ENCODE measurements at places on chromosomes 2 and 18.

GRCh38 chr2:15158532-15158931 is 402.6 kb downstream of the NBAS start:
- no peak for DNase-seq

DNA sequence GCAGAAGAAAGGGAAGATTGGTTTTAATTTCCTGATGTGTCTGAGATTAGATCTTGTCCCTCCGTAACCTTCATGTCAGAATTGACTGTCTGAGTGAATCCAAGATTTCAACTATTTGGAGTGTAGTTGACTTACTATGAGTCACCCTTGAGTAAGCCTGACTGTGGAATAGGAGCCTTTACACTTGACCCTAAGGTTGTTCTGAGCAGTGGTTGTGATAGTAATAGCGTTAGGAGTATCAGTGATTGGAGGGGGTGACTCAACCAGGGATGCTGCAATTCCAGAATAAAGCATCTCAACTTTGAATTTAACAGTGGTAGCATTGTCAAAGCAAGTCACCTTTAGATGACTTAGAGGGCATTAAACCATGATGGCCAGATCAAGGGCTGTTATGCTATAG is 979.5 kb upstream of the FAM98A start:
- no peak for DNase-seq

DNA sequence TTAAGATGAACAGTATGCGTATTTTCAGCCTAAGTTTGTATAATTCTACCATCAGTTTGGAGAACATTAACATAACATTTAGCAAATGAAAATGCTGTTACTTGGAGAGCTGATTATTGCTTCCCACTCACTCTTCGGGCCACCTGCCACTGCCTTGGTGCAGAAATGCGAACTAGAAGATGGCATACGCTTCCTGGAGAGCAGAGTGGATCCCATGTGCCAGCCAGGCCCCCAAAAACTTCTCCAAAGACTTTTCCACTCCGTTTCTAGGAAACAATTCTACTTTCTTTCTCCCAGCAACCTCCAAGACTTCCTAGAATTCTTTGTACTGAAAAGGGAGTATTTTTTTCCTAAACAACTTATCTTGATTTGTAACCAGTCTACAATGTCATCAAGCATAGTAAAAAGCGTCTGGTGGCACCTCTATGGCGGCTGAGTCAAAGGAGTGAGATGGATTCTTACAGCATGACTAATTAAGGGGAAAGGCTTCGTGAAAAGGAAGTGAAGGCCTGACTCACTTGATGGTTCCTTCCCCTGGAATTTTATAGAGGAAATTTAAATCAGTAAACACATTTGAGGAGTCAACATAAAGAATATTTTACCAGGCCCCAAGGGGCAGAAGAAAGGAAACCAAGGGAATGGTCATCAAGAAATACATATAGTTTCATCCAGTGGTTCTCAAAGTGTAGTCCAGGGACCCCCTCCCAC is 36.6 kb downstream of the FEZ2 start:
- no peak for DNase-seq

DNA sequence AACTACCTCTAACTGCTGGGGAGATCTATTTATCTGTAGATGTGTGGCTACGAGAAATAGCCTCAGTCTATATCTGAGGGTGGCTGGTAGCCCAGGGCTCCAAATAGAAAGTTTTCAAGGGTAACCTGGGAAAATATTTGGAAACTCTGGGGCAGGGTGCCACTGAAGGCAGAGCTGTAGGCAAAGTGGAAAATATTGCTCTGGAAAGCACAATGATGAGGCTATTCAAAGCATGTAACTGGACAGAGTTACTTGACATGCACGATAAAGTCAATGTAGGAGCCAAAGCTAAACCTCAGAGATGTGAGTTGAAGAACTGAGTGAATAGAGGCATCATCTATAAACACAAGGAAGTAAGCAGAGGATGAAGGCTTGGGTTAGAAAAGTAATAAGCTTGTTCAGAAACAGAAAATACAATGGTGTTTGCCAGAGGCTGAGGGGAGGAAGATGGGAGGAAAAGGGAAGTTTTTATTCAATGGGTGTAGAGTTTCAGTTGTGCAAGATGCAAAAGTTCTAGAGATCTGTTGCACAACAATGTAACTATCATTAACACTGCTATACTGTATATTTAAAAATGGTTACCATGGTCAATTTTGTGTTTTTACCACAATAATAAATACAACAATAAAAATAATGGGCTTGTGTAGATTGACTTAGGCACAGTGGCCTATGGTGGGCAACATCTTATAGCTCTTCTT is 171.6 kb downstream of the MBD2 start:
- DNase-seq = no peak

GRCh38 chr2:235850771-235851551 is 317.2 kb downstream of the GBX2 start:
- no peak for DNase-seq

GRCh38 chr2:133475610-133476009 is 92.7 kb downstream of the NCKAP5 start:
- DNase-seq = no peak

DNA sequence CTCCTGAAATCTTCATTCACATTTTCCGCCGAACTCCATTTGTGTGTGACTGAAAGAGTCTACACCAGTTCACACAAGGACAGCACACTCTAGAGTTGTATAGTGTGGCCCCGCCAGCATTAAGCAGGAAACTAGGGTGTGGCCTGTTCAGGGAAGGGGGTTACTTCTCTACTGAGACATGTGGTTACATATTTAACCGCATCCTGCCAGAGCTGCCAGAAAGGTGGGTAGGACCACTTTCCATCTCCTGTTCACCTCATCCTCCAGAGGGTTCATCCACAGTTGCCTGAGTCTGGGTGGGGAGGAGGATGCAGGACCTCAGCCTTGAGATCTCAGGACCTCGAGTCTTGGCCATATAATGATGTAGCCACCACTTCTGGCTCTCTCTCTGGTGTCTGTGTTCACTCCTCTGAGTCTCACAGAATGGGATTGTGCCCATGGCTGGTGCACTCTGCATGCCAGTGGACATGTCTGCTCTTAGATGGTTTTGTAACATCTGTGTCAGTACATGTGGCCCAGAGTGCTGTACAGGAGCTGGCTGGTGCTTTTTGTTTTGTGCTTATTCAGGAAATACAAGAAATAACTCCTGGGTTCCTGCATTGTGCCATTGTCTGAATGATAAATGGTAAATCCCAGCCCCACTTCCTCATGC is 7.7 kb upstream of the SP140L start:
- DNase-seq = peak; percentile 66

- DNase-seq = no peak
These were observed 19.8 kb downstream of the MAP4K4 start for GRCh38 chr2:101717071-101717845.

DNA sequence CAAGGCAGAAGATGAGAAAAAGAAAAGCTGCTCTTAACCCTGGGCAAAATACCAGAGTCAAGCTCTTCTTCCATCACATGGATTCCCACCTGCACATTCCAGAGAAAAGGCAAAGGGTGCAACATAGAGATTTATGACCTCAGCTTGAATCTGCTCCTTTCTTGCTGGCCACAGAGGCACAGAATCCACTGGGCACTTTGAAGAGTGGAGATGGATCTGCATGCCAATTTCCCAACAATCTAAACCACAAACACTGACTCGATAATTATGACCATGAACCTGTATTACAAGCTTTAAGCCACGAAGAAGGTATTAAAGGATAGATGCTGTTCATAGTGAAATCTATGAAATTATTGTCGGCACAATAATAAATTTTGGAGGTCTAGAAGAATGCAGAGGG is 237.3 kb downstream of the PID1 start:
- no peak for DNase-seq
